ENCODE measurements at places on chromosomes 12 and 14.

DNA sequence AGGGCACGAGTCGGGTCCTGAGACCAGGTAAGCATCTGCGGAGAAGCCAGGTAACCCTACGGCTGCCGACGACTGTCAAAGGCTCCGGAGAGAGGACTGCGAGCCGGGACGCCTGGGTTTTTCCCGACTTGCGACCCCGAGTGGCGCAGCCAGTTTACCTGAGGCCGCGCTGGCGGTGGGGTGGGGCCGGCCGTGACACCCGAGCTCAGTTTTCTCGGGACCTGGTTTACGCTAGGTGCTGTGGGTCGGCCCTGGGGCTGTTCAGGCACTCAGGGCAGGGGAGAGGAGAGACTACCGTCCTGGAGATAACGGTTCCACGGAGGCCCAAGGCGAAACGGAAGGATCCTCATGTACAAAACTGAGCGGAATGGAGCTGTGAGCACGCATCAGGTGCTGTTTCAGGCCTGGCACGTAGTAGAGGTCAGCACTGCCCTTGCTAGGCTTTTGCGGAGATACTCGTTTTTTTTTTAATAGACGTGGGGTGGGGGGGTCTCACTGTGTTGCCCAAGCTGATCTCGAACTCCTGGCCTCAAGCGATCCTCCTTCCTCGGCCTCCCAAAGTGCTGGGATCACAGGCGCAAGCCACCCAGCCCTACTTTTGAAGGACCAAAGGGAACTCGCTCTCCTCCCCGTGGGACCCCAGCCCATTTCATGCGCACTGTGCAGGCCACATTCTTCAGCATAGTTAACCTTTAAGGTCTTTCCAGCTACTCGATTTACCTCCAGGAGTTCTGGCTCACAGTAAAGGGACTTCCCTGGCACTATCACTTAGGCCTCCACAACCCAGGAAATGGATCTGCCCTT is 471 bp downstream of the MTRFR start:
- no peak for DNase-seq

DNA sequence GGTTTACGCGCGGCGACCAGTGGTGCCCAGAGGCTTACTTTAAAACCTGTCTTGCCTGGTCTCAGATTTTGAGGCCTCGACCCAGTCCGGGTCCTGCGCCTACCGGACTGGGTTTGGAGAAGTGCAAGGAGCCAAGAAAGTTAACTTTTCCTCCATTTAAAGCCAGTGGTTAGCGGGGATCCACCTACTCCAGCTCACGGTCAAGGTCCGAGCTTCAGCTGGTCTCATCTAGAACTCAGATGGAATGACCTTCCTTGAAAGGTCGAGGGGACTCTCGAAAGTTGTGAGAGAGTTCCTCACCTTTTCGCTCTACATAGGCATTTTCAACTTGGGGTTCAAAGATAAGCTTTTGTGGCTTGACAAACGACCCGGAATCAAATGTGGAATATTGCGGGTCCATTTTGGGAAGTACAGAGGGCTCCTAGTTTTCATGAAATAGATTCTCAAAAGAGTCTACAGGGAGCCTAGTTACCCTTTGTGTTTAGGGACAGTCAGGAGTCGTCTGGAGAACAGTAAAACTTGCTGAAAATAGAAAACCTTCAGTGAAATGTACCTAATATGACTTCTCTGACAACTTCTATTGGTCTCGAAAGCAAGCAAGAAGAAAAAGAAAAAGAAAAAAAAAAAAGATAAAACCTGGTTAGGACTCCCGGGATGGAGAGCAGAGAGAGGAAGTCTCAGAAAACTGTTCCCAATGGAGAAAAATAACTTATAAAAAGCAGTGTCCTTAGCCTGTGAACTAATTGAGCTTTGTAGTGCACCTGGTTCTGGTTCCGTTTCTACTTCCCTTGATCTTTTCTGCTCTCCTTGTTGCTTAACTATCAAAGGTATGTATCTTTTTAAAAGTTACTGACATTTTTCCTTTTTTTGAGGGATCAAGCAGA is 1.4 kb downstream of the KCNMB4 start:
- DNase-seq = no peak

GRCh38 chr14:97709552-97709951 is 912.4 kb downstream of the VRK1 start:
- peak; percentile 88 for DNase-seq

GRCh38 chr14:96783915-96784224 is 13.3 kb upstream of the VRK1 start:
- DNase-seq = no peak

- DNase-seq = no peak
Observed at GRCh38 chr12:94151582-94151981, 3.2 kb downstream of the PLXNC1 start.

GRCh38 chr12:133165776-133166175 is 15.5 kb upstream of the ZNF268 start:
- no peak for DNase-seq

- peak; percentile 37 for DNase-seq
Observed at GRCh38 chr12:46459111-46459510, 86.5 kb upstream of the SLC38A2 start.

All from DND-41 (cell line).